ENCODE measurements at places on chromosomes 3 and 15.

DNA sequence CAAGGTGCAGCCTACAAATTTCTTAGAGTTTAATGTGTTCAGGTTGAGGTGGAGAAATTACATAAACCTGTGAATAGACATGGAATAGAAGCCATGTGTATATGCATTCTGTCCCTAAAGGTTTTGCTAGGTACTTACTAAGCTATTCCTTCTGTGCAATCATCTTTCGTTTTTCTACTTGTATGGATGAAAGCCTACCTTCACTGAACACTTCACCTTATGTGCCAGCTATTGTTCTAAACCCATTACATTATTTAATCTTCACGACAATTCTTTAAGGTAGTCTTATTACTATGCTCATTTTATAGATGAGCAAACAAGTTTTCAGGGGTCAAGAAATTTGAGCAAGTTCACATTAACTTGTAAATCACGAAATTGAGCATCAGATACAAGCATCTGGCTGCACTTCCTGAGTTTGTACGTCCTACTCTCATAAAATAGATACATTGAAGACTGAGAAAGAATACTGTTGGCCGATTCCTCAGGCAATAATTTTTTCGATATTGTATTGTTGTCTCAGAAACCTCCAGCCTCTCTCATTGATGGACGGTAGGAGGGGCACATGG lies 635 bp upstream of the RCN2 start:
- DNase-seq = no peak

- peak; percentile 41 for DNase-seq
Observed at GRCh38 chr15:101652786-101653430, 727 bp upstream of the TM2D3 start.

DNA sequence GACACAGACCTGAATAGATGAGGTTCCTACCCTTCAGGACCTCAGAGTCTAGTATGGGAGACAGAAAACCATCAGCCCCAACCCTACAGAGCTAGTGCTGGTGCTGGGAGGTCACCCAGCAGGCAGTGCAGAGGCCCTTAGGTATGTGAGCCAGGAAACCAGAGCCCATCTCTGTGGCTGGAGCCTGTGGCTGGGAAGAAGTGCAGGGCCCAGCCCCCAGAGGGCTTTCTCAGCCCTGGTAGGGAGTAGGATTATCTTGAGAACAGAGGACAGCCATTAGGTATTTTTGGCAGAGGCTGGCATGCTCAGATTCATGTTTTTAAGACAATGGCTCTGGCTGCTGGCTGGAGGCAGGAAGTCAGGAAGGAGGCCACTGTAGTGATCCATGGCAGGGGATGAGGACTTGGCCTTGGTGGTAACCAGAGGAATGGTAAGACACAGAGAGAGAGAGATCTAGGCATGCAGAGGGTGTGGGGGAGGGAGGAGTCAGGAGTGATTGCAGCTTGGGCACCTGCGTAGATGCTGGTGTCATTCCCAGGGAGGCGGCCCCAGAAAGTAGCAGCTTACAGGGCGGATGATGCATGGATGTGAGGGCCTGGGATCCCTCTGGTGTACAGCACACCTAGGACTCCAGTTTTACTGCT lies 220.9 kb upstream of the EIF1B start:
- DNase-seq = no peak

DNA sequence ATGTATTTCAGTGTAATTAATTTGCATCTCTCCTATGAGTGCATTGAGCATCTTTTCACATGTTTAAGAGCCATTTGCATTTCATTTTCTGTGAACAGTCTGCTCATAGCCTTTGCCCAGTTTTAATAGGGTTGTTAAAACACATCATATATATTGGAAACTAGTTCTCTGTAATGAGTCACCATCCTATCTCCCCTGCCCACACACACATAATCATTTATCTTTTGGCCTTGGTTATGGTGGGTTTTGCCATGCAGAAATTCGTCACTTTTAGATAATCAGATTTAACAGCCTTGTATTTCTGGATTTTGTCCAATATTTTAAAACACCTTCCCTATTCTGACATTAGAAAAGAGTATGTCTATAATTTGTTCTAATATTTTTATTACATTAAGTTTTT lies 11.9 kb upstream of the CHRM5 start:
- DNase-seq = no peak

- DNase-seq = no peak
Observed at GRCh38 chr3:75218577-75218976, 445.6 kb upstream of the FRG2C start.

GRCh38 chr3:129938140-129938930 lies 36.2 kb upstream of the TRH start:
- DNase-seq = peak; percentile 18

- no peak for DNase-seq
Observed at GRCh38 chr3:154522036-154522602, 92.1 kb upstream of the GPR149 start.

DNA sequence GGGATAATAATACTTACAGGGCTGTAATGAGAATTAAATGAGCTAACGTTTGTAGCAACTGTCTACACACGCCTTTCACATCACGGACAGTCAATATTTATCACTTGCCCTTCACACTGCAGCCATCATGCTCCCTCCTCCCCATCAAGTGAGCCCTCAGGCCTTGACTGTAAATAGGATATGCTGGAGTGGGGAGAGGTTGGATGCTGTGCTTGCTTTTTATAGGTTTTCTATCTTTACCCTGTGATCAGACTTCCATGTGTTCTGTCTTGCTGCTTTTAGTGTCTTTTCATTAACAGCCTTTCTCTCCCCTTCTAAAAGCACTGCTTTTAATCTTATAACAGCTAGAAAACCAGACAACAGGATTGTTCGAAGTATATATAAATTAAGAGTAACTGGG lies 12.8 kb upstream of the MAGEF1 start:
- no peak for DNase-seq

GRCh38 chr3:99544786-99545281 lies 93.6 kb upstream of the COL8A1 start:
- no peak for DNase-seq

- DNase-seq = no peak
Observed at GRCh38 chr15:65079580-65079979, 3.0 kb downstream of the KBTBD13 start.

DNA sequence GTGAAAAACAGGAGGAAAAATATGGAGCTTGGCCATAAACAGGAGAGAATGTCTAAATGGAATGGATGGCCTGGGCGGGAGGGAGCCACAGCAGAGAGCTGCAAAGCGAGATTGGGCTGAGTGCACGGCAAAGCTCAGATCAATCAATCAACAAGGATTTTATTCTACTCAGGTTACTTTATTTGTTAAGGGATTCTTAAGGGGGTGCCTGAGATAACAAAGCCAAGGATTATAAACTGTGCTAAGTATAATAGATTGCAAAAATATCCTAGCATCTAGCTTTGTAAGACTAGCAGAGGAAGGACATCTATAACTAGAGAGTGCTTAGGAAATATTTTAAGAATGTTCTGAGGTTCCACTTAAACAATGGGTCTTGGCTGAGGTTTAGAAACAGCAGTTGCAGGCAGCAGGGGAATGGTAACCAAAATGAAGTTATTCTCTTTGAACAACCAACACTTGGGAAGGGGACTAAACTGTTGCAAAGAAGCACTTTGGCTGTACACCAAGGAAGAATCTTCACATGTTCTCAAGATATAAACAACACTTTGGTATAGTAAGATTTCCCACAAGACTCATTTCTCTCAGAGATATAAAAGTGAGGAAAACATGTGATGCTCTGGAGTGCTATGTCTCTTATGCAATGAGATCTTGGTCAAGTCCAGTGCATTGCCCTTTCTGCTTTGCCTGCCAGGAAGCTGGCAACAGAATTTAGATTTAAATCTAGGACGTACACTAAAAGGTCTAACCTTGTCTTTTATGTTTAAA lies 35.5 kb downstream of the TMEM212 start:
- no peak for DNase-seq

DNA sequence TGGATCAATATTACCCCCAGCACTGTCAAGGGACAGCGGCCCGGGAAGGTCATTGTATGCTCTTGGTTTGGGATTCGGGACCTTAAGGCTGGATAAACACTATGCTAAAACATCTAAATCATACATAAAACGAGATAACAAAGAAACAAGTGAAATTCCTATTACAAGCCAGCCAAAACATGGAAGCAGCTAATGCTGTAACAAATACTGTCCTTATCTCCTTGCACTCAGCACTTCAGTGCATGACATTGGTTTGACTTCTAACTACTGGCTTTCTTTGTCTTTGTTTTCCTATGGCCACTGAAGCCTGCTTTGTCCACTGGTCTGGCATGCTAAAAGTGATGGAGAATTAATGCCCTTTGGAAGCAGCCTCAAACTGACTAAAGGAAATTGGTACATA lies 516.4 kb upstream of the DPH6 start:
- DNase-seq = no peak
